ENCODE measurements at places on chromosomes 4 and X.

DNA sequence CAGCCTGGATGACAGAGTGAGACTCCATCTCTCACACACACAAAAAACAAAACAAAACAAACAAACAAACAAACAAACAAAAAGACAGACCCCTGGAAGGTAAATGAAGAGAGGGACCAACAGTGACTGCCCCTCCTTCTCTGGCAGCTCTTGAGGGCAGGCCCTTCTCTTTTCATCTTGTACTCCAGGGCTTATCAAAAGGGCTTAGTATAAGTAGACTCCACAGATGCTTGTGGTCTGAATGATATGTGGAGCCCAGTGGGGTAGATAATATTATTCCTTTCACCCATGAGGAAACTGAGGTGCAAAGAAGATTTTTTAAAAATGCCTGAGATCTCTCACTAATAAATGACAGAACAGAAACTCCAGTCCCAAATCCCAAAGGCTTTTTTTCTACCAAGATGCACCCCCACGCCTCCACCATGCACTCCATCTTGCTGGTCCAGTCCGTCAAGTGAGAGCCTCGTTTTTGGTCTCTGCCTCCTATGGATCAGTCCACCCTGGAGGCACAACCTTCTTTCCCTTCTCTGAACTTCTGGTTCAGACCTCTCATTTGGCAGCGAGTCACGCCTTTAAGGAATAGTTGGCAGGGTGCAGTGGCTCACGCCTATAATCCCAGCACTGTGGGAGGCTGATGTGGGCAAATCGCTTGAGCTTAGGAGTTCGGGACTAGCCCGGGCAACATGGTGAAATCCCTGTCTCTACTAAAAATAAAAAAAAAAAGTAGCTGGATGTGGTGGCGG, 17.0 kb upstream of the CHRNA9 start:
- DNase-seq = no peak

- DNase-seq = no peak
Measured at GRCh38 chr4:139738846-139739613, 73.4 kb downstream of the MGST2 start.

- DNase-seq = no peak
Measured at GRCh38 chr4:10567766-10568165, 110.5 kb upstream of the ZNF518B start.

GRCh38 chrX:13085526-13085925, 41.1 kb upstream of the FAM9C start:
- no peak for DNase-seq

DNA sequence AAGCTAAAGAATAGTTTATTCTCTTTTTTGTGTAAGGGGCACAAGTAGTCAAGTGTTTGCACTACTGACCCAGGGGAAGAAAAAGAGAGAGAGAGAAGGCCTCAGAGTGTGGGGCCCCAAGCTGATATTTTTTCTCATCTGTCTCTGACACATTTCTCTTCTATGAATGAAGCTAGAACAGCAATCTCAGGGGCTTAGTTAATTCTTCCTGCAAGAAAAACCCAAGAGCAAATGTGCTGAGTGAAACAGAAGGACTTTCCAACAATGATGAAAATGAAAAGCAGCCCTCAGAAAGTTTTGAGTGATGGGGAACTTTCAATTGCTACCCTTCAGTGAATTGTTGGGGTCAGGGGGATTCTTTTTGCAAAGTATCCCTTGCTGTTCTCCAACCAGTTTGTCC, 9.2 kb upstream of the MSN start:
- no peak for DNase-seq

GRCh38 chr4:5941601-5942000, 48.7 kb upstream of the CRMP1 start:
- DNase-seq = no peak

All from activated naive CD4-positive, alpha-beta T cell (primary cell).